ENCODE measurements at places on chromosomes 5 and 9. TPM values are rescaled to one million over a fixed set of nuclear protein-coding genes. Genes with fewer than 3 reads are reported as not detected.

FOXD4 gene
- total RNA-seq, result not detected

IL7R gene
- 48.4 TPM for total RNA-seq

OR1J2 gene
- not detected for total RNA-seq

BARHL1 gene
- not detected for total RNA-seq

KCNN2 gene
- not detected for total RNA-seq

FCN2 gene
- total RNA-seq, result not detected

TIFAB gene
- total RNA-seq, result not detected

TEX48 gene
- 1.7 TPM for total RNA-seq

FAM151B gene
- total RNA-seq, result not detected

TAF11L11 gene
- total RNA-seq, result not detected

ARID3C gene
- not detected for total RNA-seq

ORM1 gene
- total RNA-seq, result not detected

ANKRD34B gene
- not detected for total RNA-seq

GM2A gene
- total RNA-seq, result 19.5 TPM

KCNV2 gene
- total RNA-seq, result not detected

ATOSB gene
- 17.0 TPM for total RNA-seq

TESK1 gene
- total RNA-seq, result 41.6 TPM

EQTN gene
- total RNA-seq, result not detected

CDO1 gene
- not detected for total RNA-seq

CMYA5 gene
- total RNA-seq, result 0.18 TPM

EGFL7 gene
- 1.9 TPM for total RNA-seq

IL4 gene
- total RNA-seq, result not detected

SPINK7 gene
- total RNA-seq, result not detected

TARS1 gene
- 180 TPM for total RNA-seq

C8G gene
- 1.4 TPM for total RNA-seq

NR6A1 gene
- total RNA-seq, result 0.26 TPM

GALNT12 gene
- total RNA-seq, result 8.8 TPM

PCDHA3 gene
- total RNA-seq, result not detected

FOXD4L4 gene
- total RNA-seq, result 0.18 TPM

PCDHB14 gene
- not detected for total RNA-seq

BTNL3 gene
- not detected for total RNA-seq

All from activated CD8-positive, alpha-beta T cell treated with anti-CD3 and anti-CD28 coated beads, Interleukin-2, amount 10 ng/mL, durations not matched to agents 7 days and 5 days (primary cell).